ENCODE measurements at places on chromosomes 13 and 19.

- DNase-seq = no peak
Measured at GRCh38 chr13:23074075-23074828, 106.5 kb upstream of the SGCG start.

DNA sequence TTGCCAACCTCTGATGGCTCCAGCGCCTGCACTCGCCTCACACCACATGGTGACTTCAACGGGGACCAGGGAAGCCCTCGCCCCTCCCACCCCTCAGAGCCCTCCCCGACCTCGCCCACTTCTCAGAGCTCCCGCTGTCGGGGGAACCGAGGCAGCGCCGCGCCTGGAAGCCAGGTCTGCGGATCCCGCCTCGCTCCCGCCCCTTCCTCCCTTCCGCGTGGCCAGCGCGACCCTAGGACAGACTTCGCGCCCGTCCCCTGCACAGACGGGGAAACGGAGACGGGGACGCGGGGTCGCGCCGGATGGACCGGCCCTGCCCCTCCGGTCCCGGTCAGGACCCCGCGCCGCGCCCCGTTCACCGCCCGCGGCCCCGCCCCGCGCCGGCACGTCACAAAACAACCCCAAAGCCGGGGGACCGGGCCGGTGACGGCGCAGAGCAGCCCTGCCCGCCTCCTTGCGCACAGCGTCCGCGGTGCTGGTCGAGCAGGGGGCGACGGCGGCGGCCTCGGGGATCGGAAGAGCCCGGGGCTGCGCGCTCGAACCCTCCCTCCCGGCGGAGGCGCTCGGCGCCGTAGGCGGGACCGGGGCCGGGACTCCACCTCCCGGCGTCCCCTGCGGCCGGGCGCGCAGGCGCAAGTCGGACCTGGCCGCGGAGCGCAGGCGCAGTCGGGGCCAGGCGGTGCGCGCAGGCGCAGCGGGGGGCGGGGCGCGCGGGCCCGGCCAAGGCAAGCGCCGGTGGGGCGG is 379 bp upstream of the CDC34 start:
- DNase-seq = peak; percentile 94

GRCh38 chr13:59250336-59251189 is 913.2 kb downstream of the DIAPH3 start:
- no peak for DNase-seq

GRCh38 chr13:20074966-20075365 is 85.9 kb downstream of the GJA3 start:
- no peak for DNase-seq

GRCh38 chr13:37886879-37887278 is 17.3 kb upstream of the TRPC4 start:
- no peak for DNase-seq

DNA sequence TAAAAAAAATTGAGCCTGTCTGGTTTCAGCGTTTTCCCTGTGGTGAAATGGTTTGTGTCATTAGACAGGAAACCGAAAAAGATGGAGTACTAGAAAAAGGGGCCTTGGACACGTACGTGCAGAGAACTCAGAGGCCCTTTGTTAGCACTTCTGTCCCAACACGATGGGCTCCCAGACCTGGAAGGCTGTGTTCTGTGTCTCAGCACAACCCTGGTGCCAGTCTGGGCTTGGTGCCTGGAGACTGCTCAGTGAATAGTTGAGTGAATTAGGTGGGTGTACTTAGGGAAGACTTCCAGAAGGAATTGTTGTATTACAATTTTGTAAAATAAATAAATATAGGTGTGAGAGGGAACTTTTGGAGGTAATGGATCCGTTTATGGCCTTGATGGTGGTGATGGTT is 8.7 kb downstream of the ZNF71 start:
- DNase-seq = no peak

DNA sequence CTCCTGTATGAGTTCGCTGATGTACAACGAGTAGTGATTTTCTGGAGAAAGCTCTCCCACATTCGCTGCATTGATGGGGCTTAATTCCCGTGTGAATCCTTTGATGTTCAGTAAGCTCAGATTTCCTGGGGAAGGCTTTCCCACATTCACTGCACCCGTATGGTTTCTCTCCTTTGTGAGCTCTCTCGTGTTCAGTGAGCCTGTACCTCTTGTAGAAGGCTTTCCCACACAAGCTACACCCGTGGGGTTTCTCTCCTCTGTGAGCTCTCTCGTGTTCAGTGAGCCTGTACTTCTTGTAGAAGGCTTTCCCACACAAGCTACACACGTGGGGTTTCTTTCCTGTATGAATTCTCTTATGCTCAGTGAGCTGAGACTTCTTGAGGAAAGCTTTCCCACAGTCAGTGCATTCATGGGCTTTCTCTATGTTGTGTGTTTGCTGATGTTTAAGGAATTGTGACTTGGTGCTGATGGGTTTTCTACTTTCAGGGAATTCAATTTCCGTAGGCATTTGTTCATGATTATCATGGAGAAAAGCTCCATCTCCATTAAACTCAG is 3.5 kb upstream of the ZNF577 start:
- DNase-seq = peak; percentile 15

GRCh38 chr13:71312923-71313322 is 554.1 kb downstream of the DACH1 start:
- no peak for DNase-seq

- no peak for DNase-seq
Measured at GRCh38 chr13:23087880-23088279, 92.9 kb upstream of the SGCG start.

DNA sequence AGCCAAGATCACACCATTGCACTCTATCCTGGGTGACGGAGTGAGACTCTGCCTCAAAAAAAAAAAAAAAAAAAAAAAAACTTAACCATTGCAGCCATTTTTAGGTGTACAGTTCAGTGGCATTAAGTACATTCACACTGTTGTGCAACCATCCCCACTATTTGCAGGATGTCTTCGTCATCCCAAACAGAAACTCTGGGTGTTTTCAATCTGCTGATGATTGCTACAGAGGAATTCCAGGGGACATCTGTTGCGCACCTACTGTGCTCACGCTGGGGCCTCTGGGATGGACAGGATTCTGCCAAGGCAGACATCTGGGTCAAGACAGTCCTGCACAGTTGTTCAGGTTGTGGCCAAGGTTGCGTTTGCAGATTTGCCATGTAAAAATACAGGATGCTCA is 2.4 kb upstream of the APOC4 start:
- DNase-seq = no peak

DNA sequence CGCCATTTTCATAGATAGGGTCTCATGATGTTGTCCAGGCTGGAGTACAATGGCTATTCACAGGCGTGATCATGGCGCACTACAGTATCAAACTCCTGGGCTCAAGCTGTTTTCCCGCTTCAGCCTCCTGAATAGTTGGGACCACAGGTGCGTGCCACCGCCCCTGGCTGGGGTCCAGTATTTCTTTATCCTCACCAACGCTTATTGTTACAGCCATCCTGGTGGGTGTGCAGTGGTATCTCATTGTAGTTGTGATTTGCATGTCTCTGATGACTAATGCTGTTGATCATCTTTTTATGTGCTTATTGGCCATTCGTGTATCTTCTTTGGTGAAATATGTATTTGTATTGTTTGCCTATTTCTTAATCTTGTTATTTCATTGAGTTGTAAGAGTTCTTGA is 49.0 kb downstream of the SIPA1L3 start:
- DNase-seq = no peak

DNA sequence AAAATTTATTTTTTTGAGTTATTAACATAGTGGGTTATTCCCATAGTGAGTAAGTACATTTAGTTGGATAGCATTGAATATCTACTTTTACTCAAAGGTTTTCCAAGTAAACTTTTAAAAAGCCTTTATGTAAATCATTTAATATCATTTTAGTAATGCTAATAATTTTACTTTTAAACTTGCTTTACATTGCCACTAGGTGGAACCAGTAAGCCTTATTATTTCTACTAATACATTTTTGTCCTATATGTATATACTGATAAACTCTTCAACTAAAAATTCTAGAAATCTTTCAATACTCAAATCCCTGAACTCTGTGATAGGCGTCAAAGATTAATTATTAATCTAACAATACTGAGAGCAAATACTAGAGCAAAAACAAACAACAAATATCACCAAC is 1709.2 kb upstream of the PCDH20 start:
- DNase-seq = no peak

DNA sequence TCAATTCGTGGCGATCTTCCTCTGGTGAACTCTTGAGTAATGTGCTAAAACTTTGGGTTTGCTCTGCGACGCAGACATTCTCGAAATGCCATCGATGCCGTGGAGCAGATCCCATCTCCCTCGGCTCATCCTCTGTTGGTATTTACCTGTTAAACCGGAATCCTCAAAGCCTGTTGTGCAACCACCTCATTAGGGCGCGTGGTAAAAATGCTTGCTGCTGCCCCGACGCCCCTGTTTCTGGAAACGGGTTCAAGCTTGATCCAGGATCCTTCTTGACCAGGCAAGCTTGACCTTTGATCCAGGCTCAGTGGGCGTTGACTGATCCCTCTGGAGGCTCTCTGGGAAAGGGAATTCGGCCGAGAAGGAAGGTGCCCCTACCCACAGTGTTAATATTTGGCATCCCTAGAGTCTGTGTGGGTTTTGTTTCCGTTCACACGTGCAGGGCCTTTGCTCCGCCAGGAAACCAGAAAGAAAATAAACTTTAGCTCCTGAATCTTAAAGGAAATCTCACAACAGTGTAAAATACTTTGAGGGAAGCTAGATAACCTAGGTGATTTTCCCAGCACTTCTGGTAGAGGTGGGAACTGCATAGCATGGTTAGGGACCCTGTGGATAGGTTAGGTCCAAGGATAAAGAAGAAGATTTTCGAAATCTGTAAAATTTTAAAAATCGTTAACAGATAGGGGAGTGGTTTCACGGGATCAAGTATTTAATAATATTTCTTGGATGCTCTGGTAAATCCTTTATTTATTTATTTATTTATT is 1.1 kb downstream of the LSM14A start:
- no peak for DNase-seq

- no peak for DNase-seq
Measured at GRCh38 chr13:113059891-113060290, 45.7 kb upstream of the F7 start.

DNA sequence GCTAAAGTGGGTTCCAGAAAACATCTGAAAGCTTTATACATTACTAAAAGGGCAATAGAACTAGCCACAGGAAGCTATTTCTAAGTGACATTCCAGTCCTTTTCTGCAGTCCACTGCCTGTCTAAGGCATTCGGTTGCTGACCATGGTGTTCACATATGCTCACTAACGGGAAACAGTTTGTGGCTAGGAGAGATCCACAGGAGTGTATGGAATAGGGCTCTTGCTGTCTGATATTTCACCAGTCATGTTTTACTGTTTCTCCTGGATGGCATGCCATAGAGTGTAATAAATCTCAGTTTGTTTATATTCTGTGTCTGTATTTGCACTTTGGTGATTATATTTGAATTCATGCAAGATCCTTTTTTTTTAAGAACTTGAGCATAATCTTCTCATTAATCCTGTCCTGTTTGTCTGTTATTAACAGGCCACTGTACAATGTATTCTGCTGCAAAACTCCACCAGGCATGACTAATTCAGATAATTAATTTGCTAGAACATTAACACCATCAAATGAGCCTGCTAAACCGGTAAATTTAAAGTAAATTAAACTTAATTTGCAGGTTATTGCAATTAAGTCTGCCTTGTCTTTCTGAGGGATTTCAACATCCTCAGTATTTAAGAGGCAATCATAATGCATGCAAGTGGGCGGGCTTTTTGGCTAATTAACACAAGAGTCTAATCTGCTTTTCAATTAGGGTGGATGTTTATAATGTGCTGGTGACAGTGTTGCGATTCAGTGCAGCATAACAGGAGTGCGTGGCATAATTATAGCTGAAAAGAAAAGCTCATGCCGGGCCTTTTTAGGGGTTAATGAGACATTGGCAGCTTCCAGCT is 201.3 kb downstream of the POU4F1 start:
- DNase-seq = no peak

- DNase-seq = no peak
Measured at GRCh38 chr13:35866801-35867200, 264.4 kb downstream of the DCLK1 start.

DNA sequence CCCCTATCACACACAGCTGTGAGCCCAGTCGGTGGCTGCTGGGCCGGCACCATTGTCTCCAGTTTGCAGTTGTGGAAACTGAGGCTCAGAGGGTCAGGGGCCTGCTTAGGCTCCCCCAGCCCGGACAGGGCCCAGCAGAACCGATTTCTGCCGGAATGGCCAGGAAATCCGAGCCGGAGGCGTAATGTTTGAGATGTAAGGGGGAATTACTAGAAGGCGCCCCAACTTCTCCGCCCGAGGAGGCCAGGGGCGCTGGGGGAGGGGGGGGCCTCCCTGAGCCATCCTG is 962 bp downstream of the KISS1R start:
- DNase-seq = no peak

- DNase-seq = no peak
Measured at GRCh38 chr19:53432088-53432661, 391 bp downstream of the ZNF761 start.

GRCh38 chr19:43743059-43743458 is 11.7 kb downstream of the SMG9 start:
- DNase-seq = no peak

- no peak for DNase-seq
Measured at GRCh38 chr13:29980339-29980738, 129.9 kb upstream of the UBL3 start.

- DNase-seq = no peak
Measured at GRCh38 chr13:48123812-48124211, 28.9 kb upstream of the MED4 start.

DNA sequence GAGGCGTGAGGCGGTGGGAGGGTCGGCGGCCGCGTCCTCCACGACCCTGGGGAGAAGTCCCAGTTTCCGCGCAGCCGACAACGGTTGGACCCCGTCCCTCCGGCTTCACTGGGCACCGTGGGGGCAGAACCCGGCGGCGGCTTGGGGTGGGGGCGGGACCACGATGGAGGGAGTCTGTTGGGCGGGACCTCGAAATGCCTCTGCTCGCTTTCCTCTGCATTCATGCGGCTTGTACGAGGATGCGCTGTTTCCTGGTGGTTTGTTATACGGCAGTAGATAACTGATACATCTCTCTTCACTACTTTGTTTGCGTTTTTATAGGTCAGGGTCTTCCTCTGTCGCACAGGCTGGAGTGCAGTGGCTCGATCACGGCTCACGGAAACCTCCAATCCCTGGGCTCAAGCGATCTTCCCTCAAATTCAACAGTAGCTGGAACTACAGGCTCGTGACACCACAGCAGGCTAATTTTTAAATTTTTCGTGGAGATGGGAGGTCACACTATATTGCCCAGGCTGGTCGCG is 24.6 kb upstream of the ZNF846 start:
- DNase-seq = no peak

- DNase-seq = peak; percentile 66
Measured at GRCh38 chr19:38265213-38265861, 964 bp downstream of the SPINT2 start.

DNA sequence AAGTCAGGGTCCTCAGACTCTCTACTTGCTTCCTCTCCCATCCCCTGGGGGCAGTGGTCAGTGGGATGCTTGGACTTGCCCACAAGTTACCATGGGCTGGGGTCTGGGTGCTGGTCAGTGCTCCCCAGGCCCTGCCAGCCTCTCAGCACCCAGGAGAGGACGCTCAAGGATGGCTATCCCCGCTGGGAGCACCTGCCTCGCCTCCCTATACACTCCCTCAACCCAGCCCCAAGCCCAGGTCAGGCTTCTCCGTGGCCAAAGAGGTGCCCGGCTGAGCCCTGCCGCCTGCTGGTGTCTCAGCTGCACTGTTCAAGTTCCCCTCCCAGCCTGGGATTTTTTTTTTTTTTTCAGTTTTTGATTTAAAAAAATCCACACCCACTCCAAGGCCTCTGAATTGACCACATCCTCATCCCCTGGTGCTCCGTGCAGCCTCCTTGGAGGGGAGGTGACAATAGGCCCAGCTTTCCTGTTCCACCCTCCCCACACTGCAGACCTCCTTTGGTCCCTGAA is 10.8 kb downstream of the F2RL3 start:
- peak; percentile 58 for DNase-seq

Data from B cell (primary cell).